ENCODE measurements at places on chromosomes 16 and 17.

DNA sequence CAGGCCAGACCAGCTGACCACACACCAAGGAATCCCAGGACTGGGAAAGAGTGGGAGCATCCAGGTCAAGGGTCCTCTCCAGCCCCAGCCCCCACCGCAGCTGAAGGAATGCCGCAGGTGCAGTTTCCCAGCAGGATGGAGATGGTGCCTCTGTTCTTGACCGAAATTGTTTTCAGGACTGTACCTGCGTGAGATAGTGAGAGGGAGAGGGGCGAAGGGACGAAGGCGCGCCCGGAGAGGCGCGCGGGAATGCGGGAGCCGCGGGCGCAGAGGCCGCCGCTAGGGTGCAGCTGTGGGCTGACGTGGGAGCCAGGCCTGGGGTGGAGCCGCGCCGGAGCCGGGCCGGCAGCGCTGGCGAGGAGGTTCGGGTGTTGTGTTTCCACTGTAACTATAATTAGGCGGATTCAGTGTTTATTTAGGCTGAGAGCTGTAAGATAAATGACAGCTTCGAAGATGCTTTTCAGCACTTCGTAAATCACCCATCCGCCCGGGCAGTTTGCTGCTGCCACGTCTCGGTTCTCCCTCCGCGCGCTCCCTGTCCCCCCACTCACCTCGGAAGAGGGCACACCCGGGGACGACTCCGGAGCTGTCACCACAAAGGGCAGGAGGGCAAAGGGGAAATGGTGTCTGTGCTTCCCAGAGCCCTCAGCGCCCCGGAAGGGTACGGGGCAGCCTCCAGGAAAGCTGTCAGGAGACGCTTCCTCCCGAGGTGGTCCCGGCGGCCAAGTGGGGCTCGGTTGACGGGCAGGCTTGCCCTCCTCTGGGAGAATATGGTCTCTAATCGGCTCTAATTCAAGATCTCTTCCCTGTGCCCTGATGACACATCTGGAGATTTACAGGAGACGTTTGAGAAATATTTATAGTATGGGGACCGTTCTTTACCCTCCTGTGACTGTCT, 38.2 kb downstream of the HOXB1 start:
- no peak for DNase-seq

- DNase-seq: peak; percentile 78
Measured at GRCh38 chr16:89489040-89489897, 1.1 kb downstream of the ANKRD11 start.

DNA sequence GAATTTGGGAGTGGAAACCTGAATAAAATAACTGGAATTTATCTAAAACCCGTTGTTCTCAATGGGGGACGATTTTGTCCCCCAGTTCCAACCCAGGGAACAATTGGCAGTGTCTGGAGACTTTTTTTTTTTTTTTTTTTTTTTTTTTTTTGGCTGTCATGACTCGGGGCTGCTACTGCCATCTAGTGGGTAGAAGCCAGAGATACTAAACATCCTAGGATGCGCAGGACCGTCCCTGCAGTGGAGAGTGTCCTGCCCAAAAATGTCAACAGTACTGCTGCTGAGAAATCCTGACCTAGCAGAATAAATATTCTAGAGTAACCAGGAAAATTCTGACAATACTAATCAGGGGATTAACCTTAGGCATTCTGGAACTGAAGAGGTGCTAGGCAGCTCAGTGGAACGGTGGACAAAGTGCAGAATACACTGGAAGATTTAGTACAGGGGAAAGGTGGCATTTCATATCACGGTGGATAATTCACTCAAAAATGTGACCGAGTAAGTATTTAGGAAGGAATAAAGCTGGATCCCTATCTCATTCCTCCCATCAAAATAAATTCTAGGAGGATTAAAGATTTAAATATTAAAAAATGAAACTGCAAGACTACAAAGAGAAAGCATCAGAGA, 107.6 kb downstream of the SPECC1 start:
- DNase-seq: peak; percentile 66

DNA sequence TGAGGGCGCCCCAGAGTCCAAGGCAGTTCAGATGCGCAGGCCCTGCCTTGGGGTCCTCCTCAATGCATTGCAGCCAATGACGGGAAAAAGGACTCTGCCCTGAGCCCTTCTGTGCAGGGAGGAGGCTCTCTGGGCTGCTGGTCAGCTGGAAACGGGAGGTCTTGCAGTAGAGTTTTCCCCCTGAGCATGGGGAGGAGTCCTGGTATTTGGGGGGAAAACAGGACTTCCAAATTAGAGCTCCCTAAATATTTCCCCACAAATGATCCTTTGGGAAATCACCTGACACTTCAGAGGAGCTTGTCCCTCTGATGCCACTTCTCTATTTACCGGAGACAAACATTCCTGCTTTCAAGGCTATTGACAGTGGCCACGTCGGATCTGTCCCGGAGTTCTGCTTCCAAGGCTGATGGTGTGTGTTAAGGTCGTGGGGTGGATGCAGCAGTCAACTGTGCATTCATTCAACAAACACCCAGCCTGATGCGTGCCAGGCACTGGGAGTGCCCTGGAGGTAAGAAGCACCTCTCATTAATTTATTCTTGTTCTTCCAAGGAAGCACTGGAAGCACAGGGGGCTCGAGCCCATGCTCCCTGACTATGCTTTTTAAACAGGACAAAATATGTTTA, 73.0 kb upstream of the DNAH17 start:
- DNase-seq: no peak

- DNase-seq: no peak
Measured at GRCh38 chr16:52265446-52265861, 281.5 kb downstream of the TOX3 start.

DNA sequence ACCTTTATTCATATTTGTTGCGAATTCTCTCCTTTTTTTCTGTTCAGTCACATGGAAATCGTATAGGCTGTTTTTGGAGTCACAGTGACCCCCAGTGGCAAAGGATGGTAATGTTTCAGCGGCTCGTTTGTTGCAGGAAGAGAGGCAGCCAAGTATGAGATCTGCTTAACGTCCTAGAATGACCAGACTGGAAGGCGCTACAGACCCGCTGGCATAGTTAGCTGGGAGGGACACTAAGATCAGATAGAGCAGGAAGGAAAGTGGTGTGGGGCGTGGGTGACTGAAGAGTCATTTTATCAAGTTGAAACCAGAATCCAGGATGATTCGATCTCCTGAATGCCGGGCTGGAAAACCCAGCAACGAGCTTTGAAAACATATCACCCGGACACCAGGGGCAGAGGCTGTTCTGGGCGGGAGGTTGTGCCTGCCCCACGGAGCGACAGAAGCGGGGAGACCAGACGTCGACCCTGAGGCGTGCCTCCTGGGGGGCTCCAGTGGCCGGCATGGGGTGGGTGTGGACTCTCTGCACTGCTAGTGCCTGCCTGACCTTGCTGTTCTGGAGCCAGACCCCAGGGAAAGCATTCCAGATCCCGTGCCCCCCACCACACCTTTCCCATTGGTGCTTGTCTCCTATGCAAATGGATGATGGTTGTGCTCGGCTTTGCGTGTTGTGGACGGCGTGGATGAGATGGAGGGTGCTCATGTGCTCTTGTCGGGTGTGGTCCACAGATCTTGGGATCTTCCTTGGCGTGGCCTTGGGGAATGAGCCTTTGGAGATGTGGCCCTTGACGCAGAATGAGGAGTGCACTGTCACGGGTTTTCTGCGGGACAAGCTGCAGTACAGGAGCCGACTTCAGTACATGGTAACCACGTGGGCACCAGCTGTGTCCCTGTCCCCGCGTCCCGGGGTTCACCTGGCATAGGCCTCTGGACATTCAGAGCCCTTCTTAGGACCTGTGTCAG, 7.7 kb downstream of the IL34 start:
- peak; percentile 87 for DNase-seq

DNA sequence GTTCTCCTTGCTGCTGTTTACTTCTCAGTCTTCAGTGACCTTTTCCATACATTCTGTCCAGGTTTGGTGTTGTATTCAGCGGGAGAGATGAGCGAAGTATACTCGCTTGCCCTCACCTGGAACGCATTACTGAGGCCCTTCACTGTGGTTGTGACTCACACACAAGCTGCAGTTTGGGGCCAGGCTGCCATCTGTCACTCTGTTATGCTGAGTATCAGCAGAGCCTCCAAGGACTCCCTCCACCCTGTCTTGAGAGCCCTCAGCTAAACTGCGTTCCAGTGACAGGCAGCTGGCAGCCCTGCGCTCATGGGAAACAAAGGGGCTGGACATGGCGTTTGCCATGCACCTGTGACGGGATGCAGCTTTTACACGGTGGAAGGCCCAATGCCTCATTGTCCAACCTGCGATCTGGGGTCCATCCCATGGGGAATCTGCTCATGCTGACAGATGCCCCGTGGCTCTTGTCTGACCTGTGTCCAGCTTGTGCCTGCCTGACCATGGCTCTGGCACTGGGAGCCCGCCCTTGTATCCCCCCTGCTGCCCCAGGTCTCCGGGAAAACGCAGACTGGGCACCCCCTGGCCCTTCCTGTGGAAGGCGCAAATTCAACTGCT, 6.5 kb upstream of the ZNF778 start:
- no peak for DNase-seq

GRCh38 chr17:36931697-36932382, 5.4 kb upstream of the LHX1 start:
- no peak for DNase-seq

- DNase-seq: no peak
Measured at GRCh38 chr17:17766077-17766743, 70.6 kb downstream of the SREBF1 start.

DNA sequence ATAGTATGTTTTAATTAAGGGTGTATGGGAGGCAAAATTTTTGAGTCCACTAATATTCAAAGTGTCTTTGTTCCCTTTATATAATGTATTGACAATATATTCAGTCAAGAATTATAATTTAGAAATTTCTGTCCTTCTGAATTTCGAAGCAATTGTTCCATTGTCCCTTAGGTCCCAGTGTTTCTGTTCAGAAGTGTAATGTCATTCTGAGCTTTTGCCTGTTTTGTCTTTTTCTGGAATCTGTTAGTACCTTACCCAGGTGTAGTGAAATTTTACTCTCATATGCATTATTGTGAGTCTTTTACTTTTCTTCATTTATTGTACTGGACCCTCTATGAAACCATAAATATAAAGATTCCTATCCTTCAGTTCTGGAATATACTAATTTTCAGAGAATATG, 505.7 kb upstream of the KIF2B start:
- DNase-seq: no peak

GRCh38 chr17:20800146-20800545, 220.6 kb downstream of the CDRT15L2 start:
- DNase-seq: no peak

DNA sequence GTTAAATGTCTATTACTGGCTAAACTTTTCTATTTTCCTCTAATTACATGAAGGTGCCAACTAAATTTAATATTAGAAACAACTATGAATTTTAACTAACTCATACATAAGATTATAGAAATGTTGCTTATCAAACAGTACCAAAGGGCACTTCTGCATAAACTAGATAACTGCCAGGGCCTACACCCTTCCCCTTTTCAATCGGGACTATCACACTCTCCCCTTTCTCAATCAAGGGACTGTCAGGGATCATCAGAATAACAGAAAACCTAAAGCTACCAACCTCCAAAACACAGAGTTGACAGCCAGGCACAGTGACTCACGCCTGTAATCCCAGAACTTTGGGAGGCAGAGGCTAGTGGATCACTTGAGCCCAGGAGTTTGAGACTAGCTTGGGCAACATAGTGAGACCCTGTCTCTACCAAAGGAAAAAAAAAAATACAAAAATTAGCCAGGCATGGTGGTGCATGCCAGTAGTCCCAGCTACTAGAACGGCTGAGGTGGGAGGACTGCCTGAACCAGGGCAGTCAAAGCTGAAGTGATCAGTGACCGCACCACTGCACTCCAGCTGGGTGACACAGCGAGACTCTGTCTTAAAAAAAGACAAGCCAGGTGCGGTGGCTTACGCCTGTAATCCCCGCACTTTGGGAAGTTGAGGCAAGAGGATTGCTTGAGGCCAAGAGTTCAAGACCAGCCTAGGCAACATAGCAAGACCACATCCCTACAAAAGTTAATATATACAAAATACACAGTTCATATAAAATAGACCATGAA, 3.2 kb upstream of the PHLPP2 start:
- DNase-seq: no peak

- no peak for DNase-seq
Measured at GRCh38 chr16:52256310-52257078, 290.4 kb downstream of the TOX3 start.

- DNase-seq: no peak
Measured at GRCh38 chr17:81520021-81520901, 7.7 kb upstream of the ACTG1 start.

DNA sequence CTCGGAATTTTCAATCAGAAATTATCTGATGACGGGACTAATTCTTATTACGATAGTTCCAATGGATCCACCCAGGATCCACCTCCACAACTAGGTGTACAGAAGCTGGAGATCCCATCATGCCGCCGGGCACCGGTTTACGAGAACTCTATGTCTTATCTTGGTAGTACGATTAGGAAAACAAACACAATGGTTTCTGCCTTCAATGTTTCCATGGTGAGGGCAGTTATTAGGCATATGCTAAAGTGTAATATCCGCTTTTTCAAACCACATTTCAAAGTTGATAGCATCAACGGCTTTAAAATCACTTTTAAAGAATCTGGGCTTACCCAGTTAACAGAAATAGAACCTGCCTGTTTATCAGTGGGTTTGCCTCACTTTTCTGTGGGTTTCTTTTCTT, 705.7 kb downstream of the MAF start:
- no peak for DNase-seq

- peak; percentile 61 for DNase-seq
Measured at GRCh38 chr17:49995055-49995738, at the start of gene DLX3. Gene DLX3, minus strand, starts transcription at chr17:49995224. Its CDS starts 226 bp downstream, at chr17:49994998.

DNA sequence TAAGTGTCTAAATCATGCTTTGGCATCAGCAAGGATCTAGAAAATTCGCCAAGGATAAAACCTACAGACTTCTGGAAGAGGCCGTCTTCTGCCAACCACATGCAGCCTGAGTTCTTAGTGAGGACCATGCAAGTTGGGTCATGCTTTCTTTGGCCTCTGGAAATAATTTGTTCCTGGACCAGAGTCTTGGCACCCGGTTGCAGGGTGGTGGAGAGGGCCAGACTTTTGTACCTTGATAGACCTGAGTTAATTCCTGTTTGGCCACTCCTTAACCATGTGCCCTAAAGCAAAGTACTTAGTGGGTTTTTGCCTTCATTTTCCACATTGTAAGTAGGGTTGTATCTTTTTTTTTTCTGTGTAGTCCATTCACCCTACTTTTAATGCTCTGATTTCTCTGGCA, 283.4 kb upstream of the IRX5 start:
- no peak for DNase-seq

GRCh38 chr16:64869781-64870180, 252.1 kb downstream of the CDH11 start:
- DNase-seq: no peak

- no peak for DNase-seq
Measured at GRCh38 chr17:55895112-55895759, 144.4 kb downstream of the PCTP start.

DNA sequence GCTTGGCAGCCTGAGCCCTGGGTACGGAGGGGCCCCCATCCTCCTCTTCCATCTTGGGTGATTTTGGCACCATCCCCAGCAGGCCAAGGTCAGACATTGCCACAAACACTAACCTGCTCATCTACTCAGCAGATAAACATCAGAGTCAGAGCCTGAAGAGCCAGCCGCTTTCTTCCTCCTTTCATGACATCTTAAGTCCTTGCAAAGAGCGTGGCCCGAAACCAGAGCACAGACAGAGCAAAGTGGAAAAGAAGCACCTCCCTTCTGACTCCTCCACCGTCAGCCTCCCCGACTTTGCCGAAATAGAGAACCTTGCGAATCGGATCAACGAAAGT, 60.4 kb upstream of the RPH3AL start:
- DNase-seq: no peak

GRCh38 chr17:6547336-6547735, 9.0 kb downstream of the PITPNM3 start:
- no peak for DNase-seq
